ENCODE measurements at places on chromosomes 1 and 21.

DNA sequence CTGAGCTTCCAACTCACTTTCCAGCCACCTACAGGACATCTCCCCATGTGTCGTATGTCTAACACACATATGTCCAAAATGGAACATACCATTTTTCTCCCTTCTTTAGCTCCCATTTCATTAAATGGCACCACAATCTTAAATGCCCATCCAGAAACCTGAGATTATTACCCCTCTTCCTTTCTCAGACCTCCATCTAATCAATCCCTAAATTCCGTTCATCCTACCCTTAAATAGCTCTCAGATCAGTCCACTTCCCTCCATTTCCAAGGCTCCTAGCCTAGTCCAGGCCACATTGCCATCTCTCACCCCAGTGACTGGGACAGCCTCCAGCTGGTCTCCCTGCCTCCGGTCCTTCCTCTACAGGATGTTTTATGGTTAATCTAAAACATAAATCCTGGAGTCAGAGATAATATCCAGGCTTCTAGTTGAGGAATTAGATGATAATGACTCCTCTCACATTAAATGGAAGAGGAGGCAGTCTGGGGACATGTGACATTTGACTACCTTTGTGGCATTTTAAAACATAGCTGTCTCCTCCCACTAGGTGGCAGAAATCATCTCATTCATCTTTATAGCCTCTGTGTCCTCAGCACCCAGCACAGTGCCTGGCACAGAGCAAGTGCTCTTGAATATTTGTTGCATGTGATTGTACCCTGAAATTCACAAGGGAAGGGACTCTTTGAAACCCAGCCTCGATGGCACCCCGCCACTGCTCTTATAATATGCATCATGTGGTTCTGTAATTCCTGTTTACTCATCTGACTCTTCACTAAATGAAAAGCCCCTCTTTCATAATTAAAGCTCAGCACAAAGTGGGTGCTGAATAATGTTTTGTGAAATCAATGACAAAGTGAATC is 102.3 kb downstream of the TMEM53 start:
- no peak for DNase-seq

DNA sequence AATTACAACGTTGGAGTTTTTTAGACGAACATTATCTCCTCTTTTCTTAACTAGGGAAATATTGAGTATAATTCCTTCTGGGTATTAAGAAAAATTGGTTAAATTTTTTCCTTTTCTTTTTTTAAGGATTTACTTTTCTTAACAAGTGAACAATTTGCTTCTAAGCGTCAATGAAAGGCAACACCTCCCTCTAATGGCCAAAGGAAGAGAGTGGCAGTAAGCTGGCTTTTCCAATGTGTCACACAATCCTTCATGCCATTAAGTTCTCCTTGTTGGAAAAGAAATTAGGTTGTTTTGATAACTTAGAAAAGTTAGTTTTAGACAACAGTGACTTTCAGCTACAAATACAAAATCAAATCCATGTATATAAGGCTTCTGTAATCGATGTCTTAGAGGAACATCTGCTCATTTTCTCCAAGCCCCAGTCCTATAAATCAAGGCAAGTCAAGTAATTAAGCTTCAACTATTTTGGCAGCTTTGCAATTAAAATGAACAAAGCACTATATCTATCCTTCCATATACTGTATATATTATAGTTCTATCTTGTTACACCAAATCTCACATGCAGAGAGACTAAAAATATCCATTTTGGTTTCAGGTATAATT is 62.8 kb downstream of the EDEM3 start:
- DNase-seq, result peak; percentile 33

GRCh38 chr1:43448955-43449707 is 4.6 kb downstream of the HYI start:
- DNase-seq, result no peak

GRCh38 chr1:16719571-16720350 is 20.6 kb upstream of the RNU1-4 start:
- DNase-seq, result no peak

GRCh38 chr1:210434223-210434622 is 105.5 kb downstream of the HHAT start:
- DNase-seq, result no peak

DNA sequence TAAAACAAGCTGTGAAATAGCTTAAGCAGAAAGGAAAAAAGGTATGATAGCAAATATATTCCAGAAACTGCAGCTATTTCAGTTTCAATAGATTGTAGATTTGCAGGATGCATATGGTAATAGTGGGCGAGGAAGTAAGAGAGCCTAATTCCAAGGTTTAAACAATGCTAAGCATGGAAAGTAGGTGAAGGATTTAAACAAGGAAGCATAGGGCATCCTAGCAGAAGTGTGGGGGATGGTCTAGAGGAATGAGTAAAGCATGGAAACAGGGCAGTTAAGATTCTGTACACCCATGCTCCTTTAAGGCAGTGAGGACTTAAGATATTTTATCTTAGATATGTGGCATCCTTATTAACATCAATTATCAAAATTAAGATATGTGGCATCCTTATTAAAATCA is 2.6 kb downstream of the IVNS1ABP start:
- DNase-seq, result peak; percentile 10

DNA sequence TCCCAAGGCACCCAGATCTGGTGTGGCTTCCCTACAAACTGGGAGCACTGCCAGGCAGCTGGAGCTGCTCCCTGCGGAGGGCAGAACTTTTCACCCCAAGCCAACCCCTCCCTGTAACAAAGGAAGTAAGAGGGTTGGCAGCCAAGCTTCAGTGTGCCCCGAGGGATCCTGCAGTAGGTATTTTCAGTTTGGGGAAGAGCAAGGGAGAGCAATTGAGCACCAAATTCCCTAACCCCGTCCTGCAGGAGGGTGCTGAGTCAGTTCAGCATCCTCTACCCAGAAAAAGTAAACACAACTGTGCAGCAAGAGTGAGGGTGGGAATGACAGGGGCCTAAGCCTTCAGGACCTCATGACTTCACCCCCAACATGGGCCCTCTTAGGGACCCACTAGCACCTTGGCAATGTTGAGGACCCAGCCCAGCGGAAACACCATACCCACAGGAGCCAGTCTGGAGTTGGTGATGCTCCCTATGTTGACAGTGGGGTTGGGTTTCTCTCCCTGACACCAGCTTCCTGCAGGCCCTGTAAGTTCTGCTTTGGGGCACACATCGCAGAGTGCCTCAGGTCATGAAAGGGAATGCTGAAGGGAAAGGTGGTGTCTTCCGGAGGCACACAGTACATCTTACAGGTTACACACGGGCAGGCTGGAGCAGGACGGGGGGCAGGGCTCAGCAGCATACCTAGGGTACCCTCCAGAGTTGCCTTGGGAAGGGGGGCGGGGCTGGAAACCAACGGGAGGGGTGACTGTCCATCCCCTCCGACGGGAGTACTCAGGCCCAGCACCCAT is 14.8 kb downstream of the SH3BP5L start:
- DNase-seq, result no peak

DNA sequence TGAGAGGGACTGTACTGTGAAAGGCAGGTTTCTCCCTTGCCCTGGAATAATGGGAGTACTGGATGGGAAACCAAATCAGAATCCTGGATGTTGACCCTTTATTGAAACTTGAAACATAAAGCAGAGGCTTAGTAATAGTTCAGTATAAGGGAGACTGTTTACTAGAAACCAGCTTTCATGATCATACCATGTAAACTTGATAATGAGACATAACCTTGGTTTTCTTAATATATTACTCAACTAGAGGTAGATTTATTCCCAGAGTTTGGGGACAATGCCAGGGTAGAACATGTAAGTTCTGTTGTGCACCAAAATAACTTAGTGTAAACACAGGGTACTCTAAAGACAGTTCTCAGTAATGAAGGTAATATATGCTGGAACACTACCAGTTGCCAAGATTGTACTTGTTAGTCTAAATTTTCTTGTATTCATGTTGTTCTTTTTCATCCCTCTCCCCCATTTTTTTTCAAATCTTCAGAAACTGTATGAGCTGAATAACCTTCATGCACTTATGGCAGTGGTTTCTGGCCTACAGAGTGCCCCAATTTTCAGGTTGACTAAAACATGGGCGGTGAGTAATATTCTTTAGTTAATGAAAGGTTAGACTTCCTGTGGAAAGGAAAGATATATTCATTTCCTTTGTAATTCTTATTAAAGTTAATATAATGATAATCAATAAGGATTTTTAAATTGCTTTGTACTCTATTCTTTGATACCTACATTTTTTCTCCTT is 49.6 kb downstream of the ANGPTL1 start:
- no peak for DNase-seq

- no peak for DNase-seq
Observed at GRCh38 chr1:151267760-151268159, 13.2 kb downstream of the PSMD4 start.

GRCh38 chr1:229280921-229281320 is 10.0 kb downstream of the RAB4A start:
- no peak for DNase-seq
